Activated gamma-delta T cell treated with Interleukin-2 at 50 U/mL for 16 hours (primary cell): ENCODE measurements at places on chromosomes 4 and X.
A peak's percentile ranks its signal among the peaks of the same experiment; 100 is the strongest.

DNA sequence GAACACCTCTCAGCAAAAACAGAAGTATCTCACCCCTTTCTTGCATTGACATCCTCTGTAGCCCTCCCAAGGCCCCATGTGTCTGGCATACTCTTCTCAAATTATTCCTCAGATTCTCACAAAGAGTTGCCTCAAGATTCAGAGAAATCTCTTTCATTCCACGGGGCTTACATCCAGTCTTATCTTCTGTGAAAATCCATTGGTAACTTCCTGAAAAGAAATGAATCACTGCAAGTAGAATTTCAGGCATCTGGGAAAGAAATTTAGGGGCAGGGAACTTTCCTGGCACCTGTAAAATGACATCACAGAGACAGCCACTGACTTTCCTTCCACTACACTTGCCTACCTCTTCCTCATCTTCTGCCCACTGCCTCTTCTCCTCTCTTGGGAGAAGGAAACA, 182.5 kb upstream of the ARHGEF9 start:
- no peak for DNase-seq

DNA sequence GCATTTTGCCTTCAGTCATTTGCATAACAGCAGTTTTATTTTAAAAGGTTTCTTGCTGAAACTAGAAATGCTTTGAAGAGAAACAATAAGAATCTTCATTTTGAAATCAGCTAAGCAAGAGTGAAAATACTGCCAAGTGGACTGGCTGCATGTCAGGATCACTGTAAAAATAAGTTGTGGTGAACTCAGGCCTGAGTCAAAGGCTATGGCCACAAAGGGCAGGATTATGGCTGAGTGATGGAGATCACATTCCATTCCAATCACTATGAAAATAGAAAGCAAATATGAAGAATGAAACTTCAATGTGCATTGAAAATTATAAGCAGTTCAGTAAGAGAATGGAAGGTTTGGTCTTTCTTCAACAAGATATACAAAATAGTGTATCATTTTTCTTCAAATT, 224.5 kb downstream of the PCDH18 start:
- no peak for DNase-seq

DNA sequence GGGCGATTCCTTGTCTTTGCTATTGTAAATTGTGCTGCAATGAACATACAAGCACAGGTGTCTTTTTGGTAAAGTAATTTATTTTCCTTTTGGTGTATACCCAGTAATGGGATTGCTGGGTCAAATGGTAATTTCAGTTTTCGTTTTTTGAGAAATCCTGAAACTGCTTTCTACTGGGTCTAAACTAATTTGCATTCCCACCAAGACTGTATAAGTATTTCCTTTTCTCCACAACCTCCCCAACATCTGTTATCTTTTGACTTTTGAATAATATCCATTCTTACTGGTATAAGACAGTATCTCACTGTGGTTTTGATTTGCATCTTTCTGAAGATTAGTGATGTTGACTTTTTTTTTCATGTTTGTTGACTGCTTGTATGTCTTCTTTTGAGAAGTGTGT, 2506.0 kb downstream of the PCDH7 start:
- DNase-seq = no peak

- DNase-seq = peak; percentile 29
Measured at GRCh38 chr4:3041192-3042142, 32.9 kb downstream of the HTT-AS start.

- DNase-seq = no peak
Measured at GRCh38 chr4:25524663-25525062, 131.0 kb upstream of the SLC34A2 start.

DNA sequence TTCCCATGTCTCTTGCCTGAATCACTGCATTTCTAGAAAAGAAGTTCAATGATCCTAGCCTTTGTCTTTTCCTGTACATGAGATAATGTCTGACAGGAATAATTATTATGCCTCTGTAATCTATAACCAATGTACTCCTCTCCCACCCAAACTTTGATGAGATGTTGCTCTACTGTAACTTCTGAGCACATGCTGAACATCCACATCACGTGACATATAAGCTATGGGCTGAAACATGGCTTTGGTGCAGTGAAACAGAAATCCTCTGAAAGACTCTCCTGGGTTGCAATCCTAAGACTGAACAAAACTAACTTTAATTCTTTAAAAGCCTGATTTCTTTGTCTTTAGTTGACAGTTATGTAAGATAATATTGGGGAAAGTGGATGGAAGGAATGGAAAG, 1.5 kb upstream of the ADAD1 start:
- no peak for DNase-seq
